ENCODE measurements at places on chromosomes 5 and 9.

DNA sequence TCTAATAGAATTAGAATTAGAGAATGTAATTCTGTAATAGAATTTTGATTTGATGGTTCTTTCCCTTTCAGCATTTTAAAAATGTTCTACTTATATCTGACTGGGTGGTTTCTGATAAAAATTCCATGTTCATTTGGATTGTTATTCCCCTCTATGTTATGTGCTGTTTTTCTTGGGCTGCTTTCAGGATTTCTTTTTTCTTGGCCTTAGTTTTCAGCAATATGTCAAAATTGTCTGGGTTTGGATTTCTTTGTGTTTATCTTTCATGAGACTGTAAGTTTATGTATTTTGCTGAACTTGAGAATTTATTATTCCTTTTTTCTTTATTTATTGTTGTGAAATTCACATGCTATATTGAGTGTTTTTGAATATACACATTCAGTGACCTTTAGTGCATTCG lies 189.1 kb downstream of the RANBP17 start:
- DNase-seq = no peak

DNA sequence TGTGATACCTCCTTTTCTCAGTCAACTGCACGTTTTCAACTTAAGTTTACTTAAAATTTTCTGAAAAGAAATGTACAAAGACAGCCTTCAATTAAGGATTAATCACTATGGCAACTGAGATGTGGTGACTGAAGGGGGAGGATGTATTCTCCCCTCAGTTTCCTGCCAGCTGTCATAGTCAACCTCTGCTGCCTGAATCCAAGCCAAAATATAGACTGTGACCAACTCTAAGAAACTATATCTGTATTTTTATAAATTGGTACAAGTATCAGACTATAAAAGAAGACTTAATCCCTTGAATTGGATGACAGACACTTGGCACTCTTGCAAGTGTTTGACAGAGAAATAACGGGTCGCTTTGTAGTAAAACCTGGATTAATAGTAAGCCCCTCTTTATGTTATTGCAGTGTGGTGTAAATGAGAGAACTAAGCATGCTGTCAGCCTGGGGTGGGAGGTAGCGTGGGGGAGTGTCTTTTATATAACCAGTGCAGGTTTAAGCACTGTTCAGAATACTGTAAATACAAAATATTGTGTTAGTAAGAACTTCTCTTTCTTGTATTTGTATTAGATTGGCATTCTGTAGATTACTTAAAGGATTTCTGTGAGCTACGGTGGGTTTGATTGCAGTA lies 106.4 kb downstream of the ERCC6L2 start:
- peak; percentile 19 for DNase-seq

DNA sequence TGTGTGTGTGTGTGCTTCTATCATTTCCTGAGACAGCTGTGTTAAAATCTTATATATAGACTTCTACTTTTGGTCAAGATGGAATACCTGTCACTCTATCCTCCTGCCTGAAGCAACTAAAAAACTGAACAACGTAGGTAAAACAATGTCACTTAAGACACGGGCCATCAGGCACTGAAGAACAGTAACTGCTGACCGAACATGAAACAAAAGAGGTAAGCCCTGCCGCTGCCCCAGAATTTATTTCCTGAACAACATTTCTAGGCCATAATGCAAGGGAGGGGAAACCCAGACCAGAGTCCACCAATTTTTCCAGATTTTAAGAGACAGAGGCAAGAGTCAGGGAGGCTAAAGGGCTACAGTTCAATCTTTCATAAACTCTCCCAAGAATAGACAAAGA lies 156.0 kb downstream of the CDC42SE2 start:
- no peak for DNase-seq

DNA sequence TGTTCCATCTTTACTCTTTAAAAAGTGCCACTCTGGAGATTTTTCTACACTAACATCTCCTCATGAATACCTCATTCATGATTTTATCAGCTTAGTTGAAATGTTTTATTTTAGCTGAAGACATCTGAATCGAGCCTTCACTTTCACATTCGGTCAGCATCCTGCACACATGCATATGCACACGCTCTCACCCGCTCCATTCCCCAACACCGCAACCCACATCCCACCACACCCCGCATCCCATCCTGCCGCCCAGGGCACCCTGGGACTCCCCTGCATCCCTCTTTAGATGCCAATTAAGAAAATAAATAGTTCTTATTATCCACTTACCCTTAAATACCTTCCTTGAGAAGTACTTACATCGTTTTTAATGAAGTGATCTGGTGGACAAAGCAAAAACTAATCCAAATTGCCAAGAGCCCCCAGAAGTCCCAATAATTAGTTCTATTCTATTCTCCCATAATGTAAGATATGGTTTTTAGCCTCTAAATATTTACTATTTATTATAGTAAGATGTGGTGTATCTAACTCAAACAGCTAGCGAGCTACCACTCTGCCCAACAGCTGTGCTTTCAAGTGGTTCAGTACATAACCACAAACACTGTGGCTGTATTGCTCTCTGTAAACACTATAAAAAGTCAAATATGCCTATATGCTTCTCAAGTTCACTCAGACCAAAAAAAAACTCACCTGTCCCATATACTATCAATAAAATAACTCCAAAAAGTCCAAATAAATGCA lies 38.2 kb downstream of the GZMK start:
- no peak for DNase-seq

- no peak for DNase-seq
These were observed 9.5 kb downstream of the ALDH1B1 start for GRCh38 chr9:38401994-38402393.

GRCh38 chr9:129561594-129562281 lies 59.2 kb downstream of the C9orf50 start:
- DNase-seq = no peak

DNA sequence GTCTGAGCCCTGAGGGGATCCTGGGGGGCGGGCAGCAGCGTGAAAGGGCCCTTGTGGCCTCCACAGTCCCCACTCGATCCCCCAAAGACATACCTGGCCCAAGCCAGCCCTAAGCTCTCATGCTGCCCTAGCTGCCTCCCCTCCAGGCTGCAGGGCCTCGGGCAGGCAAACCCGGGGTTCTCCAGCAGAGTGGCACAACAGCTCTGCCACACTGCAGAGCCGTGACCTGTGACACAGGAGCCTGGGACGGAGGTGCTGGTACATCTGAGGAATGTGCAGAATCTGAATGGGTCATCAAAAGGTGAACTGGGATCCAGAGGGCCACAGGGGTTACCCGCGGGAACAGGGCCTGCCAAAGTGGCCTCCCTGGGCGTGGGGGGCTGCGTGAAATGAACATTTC lies 163.2 kb downstream of the DAB2IP start:
- DNase-seq = no peak

DNA sequence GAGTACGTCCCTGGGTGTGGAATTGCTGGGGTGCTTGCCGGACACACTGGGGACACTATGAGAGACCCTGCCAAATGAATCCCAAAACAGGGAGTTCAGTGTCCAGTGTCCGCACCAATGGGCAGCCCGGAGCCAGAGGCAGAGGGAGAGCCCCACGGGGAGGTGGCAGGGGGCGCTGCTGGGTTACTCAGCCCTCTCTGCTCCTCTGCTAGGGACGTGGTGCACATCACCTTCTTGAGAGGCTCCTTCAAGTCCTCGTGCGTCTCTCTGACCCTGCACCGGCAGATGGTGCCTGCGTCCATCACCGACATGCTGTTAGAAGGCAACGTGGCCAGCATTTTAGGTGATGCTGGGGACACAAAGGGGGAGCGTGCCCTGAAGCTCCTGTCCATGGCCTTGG lies 20.8 kb downstream of the STKLD1 start:
- DNase-seq = no peak

GRCh38 chr5:175823731-175824525 lies 47.5 kb upstream of the CPLX2 start:
- no peak for DNase-seq

- DNase-seq = no peak
These were observed 45.5 kb downstream of the ELL2 start for GRCh38 chr5:95915999-95916686.

DNA sequence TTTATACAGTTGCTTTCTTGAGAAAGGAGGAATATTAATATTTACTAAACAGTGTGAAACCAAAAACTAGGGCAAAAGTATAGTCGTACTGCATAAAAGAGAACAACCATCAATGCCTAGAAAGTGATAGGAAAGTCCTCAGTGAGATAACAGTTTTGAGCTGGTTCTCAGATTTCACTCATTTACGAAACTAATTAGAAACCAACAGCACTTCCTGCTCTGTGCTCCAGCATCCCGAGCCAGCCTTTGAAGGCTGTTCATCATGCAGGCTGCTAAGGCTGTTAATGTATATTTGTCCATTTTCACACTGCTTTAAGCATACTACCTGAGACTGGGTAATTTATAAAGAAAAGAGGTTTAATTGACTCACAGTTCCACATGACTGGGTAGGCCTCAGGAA lies 2039.9 kb downstream of the EFNA5 start:
- DNase-seq = no peak

GRCh38 chr9:109499631-109500410 lies 1.7 kb upstream of the PTPN3 start:
- peak; percentile 63 for DNase-seq

DNA sequence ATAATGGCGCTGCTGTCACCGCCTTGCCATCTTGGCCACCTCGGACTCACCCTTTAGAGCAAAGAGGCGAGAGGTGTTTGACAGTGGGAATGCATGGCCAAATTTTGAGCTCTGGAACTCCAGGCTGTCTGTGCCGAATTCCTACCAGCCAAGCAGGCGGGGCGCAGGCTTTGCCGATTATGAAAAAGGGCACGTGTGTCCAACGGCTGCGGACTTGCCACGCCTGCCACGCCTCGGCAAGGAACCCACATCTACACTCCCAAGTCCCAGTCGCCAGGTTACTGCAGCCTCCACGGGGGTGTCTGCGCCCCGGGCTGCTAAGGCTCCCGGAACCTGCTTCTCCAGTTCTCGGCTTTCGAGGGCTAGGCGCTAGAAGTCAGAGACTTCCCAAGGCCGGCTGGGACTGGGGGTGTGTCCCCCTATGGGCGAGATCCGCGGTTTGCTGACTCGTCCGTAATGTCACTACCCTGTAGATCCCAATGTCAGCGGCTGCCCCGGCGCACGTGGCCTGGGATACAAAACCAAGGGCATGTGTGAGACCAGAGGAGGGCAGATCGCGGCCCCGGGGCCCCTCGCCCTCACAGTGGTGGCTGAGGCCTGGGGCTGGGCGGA lies 2.8 kb downstream of the NPR3 start:
- DNase-seq = peak; percentile 38

DNA sequence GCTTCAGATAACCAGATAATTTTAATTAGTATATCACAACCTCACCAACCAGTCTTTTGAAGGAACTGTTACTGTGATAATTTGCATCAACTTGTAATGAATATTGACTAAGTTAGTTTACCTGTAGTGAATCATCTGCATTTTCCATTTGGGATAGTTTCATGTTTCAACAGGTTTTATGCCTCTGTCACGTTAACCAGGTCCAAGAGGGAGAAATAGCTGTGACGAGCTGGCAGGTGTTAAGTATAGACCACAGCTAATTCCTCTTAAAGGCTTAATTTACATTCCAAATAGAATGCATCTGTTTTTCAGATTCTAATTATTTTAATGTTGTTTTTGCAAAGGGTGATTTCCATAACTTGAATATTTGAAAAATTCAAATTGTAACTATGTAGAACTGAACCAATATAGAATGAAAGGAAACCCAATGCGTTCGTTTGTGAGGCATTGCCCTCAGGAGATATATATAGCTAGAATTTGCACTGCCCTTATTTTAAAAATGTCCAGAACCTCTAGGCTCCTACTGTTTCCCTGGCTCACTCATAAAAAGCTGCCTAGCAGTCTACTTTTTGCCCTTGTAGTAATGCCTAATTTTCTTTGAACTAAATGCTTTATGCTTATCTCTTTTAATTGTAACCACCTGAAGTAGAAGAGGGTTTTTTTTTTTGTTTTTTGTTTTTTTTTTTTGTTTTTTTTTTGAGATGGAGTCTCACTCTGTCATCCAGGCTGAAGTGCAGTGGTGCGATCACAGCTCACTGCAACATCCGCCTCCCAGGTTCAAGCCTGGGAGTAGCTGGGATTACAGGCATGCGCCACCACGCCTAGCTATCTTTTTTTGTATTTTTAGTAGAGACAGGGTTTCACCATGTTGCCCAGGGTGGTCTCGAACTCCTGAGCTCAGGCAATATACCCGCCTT lies 270.5 kb downstream of the SMARCA2 start:
- no peak for DNase-seq

- DNase-seq = no peak
These were observed 215.6 kb downstream of the ACTL7B start for GRCh38 chr9:108640230-108640629.

DNA sequence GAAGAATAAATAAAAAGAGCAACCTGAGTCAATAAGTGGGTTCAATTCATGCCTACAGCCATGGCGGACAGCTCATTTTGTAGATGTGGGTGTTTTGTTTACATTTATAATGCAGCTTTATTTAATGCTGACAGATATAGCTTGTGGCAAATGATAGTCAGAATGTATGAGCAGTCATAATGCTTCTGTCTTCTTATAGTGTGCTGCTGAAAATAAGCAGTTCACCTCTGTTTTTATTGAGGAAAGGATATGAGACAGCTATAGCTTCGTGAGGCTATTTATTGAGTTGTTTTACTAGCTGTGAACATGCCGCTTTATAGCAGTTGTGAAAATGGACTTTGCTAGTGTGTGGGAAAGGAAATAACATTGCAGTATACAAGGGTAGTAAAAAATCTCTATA lies 147.4 kb downstream of the PBX3 start:
- no peak for DNase-seq

- no peak for DNase-seq
These were observed 37.0 kb upstream of the POU4F3 start for GRCh38 chr5:146301626-146302025.

GRCh38 chr9:95116808-95117204 lies 200.7 kb downstream of the FANCC start:
- peak; percentile 10 for DNase-seq

GRCh38 chr9:109164042-109164441 lies 3.0 kb downstream of the FRRS1L start:
- no peak for DNase-seq

DNA sequence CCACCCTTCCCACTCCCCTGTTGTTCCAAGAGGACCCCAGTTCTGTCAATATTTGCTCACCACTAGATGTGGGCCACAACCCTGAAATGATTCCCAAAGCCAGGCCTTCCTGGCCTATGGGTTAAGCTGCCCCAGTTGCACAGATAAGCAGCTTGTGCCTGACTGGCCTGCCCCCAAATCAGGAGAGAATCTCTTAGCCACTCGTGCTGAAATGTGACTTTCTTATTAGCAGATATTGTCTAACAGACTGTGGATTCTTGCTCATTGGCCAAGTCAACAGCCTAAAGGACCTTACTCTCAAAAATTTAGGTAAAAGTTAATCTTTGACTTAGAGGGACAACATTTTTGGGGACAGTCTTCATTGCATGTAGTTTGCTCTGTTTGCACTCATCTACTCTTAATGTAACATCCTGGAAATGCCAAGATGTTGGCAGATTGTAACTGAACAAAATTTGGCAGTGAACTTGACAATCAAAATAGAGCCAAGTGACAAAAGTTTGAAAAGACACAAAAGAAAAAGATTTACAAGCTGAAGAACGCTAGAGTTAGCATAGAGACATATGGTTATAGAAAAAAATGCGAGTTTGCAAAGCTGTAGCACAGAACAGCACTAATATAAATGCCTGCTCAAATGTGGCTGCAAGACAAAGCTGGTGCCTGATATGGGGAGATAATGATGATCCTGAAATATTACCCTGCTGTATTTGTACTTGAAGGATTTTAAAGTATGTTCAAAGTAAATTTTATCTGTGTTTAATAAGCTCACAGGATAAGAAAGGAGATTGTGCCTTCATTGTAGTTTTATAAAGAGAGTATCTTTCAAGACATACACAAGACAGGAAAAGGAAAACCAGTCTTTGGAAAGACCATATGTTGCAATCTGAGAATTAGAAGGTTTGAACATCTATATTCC lies 29.0 kb upstream of the FSD1L start:
- no peak for DNase-seq

Data from right hindlimb (tissue), 1 donor.